NCI-H187 treated with DMSO at 0.1 percent for 48 hours (cell line): ENCODE measurements at places on chromosomes 12 and 14.

- no peak for DNase-seq
Measured at GRCh38 chr12:126856958-126857357, 1410.0 kb upstream of the TMEM132C start.

DNA sequence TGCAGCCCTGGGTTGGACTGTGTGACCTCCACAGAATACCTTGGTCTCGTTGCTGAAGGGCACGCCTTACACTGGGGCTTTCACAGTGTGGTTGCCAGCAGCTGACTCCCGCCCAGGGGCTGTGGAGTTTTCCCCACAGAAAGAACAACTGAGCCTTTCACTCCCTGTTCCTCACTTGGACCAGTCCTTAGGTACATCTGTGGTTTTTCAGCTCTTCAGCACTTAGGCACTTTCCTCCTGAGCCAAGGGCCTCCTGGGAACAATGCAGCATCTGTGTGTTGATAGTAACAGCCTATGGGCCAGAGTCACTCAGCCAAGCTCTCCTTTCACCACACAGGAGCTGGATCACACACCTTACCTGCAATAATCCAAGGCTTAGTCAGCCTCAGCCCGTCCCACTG lies 25.0 kb downstream of the ERP27 start:
- peak; percentile 61 for DNase-seq

GRCh38 chr12:2487278-2487677 lies 307.5 kb upstream of the FKBP4 start:
- DNase-seq: no peak

- DNase-seq: no peak
Measured at GRCh38 chr14:31300296-31300695, 92.7 kb upstream of the HECTD1 start.

DNA sequence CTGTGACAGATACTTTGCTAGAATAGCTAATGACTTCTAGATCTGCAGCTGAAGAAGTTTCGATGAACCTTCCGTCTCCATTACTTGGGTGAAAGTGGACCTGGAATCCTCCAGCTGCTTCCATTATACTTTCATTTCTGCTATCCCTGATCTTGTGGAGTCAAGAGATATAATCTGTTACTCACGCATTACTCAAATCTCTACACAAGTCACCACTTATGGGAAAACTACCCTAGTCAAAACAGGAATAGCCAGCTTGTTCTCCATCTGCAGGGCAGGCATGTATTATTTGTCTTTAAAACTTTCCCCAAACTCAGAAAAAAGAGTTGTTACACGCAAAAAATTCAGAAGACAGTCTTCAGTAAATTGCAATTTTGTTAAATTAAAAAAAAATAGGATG lies 2.8 kb upstream of the KTN1 start:
- no peak for DNase-seq

DNA sequence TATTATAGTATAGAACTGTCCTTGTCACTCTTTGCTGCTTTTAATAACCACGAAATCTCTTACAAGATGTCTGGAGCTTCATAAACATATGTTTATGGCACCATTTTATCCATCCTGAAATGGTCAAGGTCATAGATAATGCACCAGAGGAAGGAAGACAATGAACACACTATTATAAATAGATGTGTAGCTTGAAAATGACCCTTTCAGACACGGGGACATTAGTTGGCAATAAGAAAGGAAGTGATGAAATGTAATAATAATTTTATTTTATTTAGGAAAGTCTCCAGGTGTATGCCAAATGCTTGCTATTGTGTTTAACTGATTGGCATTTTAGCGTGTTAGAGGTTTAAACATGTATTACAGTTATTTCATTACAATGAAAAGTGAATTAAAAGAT lies 36.8 kb upstream of the SLC38A2 start:
- DNase-seq: no peak

GRCh38 chr14:100236881-100237280 lies 2.1 kb upstream of the YY1 start:
- no peak for DNase-seq

DNA sequence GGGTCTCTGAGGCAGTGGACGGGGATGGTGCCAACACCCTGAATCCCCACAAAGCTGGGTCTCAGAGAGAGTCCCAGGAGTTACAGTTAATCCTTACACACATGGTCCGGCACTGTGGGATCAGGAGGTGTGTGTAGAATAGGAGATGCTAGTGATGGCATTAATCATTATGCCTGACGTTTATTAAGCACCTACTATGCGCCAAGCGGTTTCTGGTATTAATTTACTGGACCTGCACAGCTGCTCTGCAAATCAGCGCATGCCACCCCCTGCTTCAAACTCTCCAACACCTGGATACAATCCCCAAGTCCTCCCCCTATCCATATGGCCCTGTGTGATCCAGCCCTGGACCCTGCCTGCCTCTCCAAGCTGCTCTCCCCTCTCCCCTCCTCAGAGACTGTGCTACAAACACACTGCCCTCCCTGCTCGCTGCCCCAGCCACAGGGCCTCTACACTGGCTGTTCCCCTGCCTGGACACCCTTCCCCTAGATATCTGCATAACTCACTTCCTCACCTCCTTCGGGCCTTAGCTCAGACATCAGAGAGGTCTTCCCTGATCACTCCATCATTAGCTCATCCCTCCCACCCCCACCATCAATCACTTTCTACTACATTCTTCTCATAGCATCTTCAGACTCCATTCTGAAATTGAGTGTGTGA lies 86.0 kb downstream of the RFLNA start:
- no peak for DNase-seq

GRCh38 chr14:88829188-88829587 lies 4.7 kb downstream of the TTC8 start:
- no peak for DNase-seq

- no peak for DNase-seq
Measured at GRCh38 chr14:95185033-95185766, 27.9 kb upstream of the DICER1 start.

DNA sequence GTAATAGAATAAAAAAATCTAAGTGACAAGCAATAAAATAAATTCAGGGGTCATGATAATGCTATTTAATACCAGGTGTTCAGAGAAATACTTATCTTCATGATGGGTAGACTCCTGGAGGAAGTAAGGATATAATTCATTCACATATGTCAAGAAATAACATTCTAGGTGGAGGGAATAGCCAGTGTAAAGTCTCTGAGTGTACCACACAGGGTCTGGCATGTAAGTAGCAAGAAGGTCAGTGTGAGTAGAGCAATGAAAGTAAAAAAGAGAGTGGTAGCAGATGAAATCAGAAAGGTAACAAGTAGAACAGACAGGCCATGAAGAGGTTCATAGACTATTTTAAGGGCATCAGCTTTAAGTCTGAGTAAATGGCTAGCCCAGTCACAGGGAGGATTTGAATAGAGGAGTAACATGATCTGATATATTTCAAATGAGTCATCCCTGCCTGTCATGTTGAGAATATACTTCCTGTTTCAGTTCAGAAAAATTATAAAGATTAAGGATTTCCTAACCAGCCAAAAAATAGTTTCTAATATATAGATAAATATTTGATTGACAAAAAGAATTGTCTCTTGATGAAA lies 519.9 kb downstream of the C12orf50 start:
- DNase-seq: no peak

DNA sequence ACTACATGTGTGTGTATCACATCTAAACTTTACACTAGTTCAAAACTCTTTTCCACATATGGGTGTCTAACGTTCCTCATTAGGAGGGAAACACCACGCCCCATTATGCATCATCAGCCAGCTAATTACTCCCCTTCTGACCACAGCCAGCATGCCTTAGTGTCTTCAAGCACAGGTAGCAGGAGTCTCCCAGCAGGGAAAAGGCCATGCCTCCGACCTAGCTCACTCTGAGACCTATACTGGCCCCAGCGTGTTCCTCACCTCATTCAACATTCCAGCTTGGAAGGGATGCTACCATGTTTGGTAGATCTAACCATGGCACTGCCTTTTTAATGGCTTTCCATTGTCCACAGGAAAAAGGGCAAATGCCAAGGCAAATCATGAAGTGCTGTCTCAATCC lies 66.1 kb upstream of the PRB2 start:
- no peak for DNase-seq

GRCh38 chr14:104579507-104579906 lies at the start of gene C14orf180:
Gene C14orf180, plus strand, starts transcription at chr14:104579764. Its CDS starts 6,667 bp downstream, at chr14:104586431.
- DNase-seq: no peak

DNA sequence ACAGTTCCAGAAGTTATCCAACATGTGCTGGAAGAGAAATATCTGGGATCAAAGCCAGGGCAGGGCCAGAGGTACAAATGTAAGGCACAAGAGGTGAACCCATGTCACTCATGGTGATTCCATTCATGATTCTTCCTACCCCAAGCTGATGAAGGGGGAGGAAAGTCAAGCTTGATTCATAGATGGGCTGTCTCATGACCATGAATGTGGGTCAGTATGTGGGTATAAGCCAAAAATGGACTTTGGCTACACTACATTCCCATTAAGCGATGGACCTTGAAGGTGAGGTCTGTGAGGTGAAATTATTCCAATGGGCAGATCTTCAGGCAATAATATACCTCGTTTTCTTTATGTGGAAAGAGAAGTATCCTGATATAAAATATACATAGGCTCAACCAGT lies 217.1 kb downstream of the BTG1 start:
- no peak for DNase-seq

DNA sequence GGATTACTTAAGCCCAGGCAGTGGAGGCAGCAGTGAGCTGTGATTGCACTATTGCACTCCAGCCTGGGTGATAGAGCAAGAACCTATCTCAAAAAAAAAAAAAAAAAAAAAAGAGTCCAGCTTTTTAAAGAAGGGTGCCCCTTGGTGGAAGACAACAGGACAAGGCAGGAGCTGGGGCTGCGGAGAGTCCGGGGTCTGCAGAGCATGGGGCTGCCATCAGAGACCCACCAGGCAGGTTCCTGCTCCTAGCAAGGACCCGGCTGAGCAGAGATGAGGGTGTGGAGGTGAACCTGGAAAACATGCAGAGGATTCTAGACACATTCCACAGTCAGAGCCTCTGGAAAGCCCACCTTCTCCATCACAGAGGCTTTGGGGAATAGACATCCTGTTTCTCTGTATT lies 21.0 kb upstream of the CIPC start:
- DNase-seq: no peak

GRCh38 chr14:22892488-22892887 lies 9.5 kb downstream of the REM2 start:
- no peak for DNase-seq

DNA sequence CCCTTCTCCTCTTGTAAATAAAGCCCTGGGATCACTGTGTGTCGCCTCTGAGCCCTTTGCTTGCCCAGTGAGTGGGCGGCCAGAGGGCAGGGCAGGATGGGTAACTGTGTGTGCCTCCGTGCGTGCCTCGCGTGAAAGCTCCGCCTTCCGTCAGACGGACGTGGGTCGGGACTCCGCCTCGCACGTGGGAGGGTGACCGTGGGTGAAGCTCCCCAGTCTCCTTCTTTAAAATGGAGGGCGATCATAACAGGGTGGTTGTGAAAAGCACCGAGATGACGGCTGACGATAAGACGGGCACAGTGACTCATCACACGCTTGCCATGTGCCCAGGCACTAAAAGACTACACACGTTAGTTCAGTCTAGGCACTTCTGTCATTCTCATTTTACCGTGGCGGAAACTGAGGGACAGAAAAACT lies 9.2 kb downstream of the PHB2 start:
- DNase-seq: no peak

- no peak for DNase-seq
Measured at GRCh38 chr12:32151552-32151951, 44.9 kb downstream of the BICD1 start.

DNA sequence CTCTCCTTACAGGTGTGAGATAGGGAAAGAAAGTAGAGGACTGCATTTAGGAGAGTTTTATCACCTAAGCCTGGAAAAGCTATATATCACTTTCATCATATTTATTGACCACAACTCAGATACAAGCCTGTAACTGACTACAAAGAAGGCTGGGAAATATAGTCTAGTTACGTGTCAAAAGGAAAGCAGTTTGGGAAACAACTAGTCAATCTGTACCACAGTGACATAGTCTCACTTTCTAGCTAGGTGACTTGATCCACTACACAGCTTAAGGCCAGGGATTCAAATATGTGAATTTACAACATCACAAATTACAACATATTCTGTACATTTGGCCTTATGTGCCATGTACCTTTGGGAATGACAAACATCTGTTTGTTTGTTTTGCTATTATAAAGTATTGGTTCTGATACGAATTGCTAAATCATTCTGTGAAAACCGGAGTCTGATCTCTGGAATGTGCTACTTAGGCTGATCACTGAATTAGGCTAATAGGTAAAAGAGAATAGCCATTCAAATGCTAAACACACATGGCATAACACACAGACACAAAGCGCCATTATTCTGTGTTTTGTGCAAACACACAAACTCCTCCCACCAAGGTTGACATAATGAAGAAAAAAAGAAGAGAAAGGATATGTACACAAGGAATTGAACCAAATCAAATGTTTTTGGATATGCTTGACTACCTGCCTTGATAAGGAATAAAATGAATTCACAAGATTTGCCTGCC lies 279.8 kb downstream of the DUSP6 start:
- DNase-seq: no peak
